ENCODE measurements at places on chromosomes 1 and 21.
A peak's percentile ranks its signal among the peaks of the same experiment; 100 is the strongest.

GRCh38 chr1:220908757-220909156 lies 29.5 kb downstream of the HLX start:
- peak; percentile 40 for DNase-seq

- DNase-seq: no peak
Measured at GRCh38 chr1:231058416-231059109, 18.5 kb upstream of the FAM89A start.

- DNase-seq: no peak
Measured at GRCh38 chr1:89800022-89800655, 20.7 kb upstream of the LRRC8D start.

DNA sequence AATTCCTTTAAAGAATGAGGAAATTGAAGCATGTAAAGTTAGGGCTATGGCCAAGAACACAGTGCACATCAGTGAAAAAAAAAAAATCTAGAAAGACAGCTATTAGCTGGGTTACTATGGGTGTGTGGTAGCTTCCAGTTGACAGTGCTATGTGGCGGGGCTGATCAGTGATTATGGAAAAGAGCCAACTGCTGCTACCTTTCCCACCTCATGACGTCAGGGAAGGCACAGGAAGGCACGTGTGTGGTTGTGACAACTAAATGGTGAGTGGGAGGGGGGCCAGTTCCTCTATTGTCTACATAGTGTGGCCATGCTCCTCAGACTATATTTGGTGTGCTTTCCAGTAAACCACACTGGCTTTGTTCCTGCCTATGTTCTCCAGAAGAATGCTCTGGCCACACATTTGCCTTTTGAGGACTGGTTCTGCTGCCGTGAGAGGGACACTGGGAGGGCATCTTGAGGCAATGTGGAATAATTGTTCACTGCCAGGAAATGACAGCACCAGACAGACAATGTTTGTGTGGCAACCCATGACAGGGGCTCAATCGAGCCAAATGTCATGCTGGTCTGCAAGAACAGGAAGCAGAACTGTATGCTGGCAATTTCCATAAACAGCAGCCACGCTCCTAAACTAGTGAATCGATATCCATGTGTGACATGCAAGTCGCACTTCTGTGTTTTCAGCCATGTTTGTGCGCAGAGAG lies 3.0 kb upstream of the SDE2 start:
- DNase-seq: peak; percentile 11

DNA sequence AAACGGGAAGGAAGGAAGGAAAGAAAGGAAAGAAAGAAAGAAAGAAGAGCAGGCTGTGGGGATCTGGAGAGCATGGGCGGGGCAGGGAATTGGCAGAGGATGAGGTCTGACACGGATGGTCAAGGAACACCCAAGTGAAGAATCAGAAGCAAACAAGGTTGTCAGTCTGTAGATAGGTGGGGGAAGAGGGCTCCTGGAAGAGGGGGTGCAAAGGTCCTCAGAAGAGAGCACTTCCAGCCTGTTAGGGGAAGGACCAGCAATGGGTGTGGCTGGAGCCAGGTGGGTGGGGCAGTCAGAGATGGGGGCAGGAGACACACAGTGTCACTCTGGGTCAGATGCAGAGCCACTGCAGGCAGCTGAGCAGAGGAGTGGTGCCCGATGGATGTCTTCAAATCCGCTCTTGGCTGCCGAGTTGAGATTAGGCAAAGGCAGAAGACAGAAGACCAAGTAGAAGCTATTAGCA lies 11.0 kb upstream of the PLA2G2C start:
- DNase-seq: no peak

GRCh38 chr1:186512698-186513457 lies 52.0 kb upstream of the PDC start:
- no peak for DNase-seq

DNA sequence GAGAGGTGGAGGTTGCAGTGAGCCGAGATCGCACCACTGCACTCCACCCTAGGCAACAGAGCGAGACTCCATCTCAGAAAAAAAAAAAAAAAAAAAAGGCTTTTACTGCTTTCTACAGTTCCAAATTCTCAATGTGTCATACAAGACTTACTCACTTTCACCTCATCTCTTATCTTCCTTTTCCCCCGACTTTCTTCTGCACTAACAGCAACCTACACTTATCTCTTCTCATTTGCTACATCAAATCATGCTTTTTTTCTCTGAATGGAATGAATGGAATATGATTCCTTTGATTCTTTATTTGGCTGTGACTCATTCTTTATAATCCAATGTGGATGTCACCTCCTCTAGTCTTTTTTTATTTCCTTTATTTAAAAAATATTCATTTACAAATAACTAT lies 168.4 kb upstream of the DMRTA2 start:
- DNase-seq: no peak

GRCh38 chr1:163203561-163203960 lies 845 bp upstream of the RGS5 start:
- DNase-seq: no peak

GRCh38 chr1:10489291-10490055 lies 14.7 kb downstream of the PEX14 start:
- no peak for DNase-seq

DNA sequence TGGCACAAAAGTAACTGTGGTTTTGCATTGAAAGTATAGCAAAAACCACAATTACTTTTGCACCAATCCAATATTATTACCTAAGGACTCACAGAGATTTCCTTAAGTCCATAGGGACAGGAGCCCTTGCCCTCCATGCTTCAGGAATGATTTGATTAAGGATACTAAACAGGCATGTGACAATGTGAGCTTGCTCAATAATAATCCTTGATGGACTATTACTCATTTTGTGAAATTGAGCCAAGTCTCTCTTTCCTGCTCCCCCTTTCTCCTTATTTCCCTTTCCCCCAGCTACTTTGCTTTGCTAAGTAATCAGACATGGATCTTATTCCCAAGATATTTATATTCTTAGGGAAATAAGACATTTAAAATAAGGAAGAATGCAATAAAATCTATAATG lies 21.6 kb upstream of the RGL1 start:
- peak; percentile 55 for DNase-seq

- DNase-seq: peak; percentile 75
Measured at GRCh38 chr1:97038410-97038809, 316.8 kb downstream of the PTBP2 start.

DNA sequence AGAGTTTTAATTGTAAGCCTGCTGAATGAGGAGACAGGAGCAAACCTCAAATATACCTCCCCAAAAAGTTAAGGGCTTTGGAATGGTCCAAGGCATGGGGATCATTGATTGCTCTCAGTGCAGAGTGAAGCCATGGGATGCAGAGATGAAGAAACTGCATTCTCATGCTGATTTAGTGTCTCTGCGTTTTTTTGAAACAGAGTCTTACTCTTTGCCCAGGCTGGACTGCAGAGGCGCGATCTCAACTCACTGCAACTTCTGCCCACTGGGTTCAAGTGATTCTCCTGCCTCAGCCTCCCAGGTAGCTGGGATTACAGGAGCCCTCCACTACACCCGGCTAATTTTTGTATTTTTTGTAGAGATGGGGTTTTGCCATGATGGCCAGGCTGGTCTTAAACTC lies 99.3 kb upstream of the ETV3 start:
- no peak for DNase-seq

DNA sequence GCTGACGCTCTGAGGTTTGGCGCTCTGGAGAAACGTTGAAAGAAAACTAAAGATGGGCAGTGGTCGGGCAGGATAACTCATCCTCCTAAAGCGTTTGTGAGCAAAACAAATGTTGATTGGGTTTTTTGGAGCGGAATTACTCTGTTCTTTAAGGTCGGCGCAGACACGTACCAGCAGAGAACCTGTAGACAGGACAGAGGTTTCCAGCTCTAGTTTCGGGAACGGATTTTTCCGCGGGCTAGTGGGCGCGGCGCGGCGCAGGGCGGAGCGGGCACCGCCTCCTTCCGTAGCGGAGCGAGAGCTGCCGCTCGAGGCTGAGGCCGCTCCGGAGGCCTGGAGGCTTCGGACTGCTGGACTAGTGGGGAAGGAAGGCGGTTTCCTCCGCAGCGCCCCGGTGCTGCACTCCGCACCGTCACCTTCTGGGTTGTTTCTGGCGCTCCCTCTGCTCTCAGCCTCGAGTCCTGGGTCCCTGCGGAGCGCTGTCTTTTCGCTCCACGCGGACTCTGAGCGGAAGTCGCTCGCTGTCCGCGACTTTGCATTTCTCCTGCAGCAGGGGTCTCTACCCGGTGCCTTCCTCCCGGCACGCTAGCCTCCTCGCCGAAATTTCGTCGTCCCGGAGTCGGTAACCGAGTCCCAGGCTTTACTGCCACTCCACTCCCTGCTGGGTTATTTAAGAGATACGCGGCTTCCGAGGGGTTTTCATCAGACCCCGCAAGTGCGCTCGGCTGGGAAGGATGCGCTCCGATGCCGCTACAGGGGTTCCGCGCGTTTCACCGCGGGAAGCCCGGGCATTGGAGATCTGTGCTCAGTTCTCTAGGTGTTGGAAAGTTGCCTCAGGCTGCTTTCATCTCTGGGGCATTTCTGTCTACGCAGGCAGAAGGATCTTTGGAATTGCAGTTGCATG lies 7.0 kb downstream of the FOXD2 start:
- no peak for DNase-seq

- no peak for DNase-seq
Measured at GRCh38 chr1:97245682-97246081, 524.1 kb downstream of the PTBP2 start.

DNA sequence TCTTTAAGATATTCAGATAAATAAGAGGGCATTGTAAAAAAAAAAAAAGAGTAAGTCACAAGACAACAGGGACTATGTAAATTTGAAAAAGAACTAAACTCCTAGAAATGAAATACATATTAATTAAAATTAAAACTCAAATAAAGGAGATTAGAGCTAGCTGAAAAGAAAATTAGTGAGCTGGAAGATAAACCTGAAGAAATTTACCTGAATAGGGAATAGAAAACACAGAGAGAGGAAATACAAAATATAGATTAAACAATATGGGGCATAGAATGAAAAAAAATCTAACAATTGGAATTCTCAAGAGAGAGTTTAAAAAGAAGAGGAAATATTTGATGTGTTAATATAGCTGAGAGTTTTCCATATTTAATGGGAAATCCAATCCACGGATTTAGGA lies 35.6 kb upstream of the TADA1 start:
- DNase-seq: no peak

- no peak for DNase-seq
Measured at GRCh38 chr1:200369131-200369530, 40.7 kb downstream of the ZNF281 start.

GRCh38 chr1:86926883-86927282 lies 12.4 kb downstream of the HS2ST1 start:
- DNase-seq: no peak

GRCh38 chr1:45929257-45929687 lies 125.9 kb downstream of the MAST2 start:
- peak; percentile 74 for DNase-seq

DNA sequence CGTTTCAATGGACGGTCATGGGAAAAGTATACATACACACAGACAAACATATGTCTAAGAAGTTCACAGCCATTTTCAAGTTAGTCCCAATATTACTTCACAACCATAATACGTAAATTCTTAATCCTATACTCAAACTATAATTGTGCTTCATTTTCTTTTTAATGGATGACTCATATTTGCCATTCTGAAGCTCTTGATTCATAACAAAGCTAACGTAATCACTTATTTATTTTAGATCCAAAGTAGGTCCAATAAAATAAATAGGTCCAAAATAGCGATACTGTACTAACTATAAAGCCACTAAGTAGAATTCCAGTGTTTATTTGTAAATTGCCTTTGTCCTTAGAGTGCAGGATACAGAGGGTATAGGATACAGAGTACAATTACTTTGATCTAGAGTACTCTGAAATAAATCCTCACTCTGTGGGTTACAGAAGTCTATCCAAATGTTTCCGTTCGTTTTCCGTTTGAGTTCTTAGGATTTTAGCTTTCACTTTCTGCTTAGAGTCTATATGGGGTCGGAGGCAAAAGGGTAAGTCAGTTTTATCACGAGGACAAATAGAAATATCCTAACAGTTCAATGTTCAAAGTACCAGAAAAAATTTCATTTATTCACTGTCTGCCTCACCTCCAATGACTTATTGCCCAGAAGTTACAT lies 8.8 kb upstream of the C1orf115 start:
- no peak for DNase-seq

GRCh38 chr1:10631121-10631810 lies 156.5 kb downstream of the PEX14 start:
- DNase-seq: no peak

GRCh38 chr1:160996178-160996577 lies 24.8 kb downstream of the F11R start:
- DNase-seq: peak; percentile 28

DNA sequence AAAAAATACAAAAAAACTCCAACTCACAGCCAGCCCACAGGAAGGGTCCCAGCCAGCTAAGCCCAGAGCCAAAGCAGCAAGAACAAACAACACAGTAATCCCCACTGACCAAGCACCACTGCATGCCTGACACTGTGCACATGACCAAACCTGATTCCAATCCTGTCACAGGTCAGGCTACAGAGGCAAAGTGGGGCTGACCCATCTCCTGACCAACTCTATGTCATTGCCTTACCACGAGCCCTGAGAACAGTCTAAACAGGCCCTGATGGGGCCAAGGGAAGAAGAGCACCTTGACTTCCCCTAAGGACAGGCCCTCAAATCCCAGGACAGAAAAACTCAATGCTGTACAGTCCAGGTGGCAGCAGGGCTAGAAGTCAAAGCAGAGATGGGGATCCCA lies 2.4 kb downstream of the LSS start:
- DNase-seq: no peak

DNA sequence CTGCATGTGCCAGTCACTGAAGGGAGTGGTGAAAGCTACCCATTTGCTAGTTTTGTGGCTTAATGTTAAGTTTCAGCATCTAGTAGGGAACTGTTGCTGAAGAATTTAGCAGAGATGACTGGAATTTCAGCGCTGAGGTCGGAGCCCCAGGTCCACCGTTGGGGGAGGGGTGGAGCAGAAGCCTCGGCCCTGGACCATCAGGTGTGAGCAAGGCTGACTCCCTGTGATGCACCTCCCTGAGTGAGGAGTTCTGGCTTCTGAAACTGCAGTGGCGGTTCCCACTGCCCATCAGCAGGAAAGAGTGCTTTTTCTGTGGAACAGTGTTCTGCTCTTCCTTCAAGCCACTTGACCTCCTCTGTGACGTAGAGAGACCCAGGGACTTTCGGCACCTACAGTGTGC lies 1.3 kb downstream of the NOS1AP start:
- DNase-seq: no peak

DNA sequence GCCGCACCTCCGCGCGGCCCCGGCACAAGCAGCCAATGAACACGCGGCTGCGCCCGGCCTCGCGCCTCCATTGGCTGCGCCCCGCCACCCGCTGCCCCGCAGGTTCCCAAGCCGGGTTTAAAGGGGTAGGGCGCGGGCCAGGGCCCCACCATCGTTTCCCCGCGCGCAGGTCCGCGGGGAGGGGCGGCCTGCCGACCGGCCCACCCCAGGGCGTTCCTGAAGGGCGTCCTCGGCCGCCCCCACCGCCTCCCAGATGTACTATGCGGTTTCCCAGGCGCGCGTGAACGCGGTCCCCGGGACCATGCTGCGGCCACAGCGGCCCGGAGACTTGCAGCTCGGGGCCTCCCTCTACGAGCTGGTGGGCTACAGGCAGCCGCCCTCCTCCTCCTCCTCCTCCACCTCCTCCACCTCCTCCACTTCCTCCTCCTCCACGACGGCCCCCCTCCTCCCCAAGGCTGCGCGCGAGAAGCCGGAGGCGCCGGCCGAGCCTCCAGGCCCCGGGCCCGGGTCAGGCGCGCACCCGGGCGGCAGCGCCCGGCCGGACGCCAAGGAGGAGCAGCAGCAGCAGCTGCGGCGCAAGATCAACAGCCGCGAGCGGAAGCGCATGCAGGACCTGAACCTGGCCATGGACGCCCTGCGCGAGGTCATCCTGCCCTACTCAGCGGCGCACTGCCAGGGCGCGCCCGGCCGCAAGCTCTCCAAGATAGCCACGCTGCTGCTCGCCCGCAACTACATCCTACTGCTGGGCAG lies at the start of gene OLIG1:
TSS of gene OLIG1 (plus strand) at position 148 of the 750 bp plus-strand sequence. CDS start at position 254, 106 bp downstream.
- DNase-seq: peak; percentile 4

GRCh38 chr21:20970691-20971090 lies 27.5 kb upstream of the NCAM2 start:
- DNase-seq: no peak

Measured in fibroblast of skin of abdomen (primary cell).